NCI-H226 (cell line): ENCODE measurements at places on chromosomes 5 and 9.

DNA sequence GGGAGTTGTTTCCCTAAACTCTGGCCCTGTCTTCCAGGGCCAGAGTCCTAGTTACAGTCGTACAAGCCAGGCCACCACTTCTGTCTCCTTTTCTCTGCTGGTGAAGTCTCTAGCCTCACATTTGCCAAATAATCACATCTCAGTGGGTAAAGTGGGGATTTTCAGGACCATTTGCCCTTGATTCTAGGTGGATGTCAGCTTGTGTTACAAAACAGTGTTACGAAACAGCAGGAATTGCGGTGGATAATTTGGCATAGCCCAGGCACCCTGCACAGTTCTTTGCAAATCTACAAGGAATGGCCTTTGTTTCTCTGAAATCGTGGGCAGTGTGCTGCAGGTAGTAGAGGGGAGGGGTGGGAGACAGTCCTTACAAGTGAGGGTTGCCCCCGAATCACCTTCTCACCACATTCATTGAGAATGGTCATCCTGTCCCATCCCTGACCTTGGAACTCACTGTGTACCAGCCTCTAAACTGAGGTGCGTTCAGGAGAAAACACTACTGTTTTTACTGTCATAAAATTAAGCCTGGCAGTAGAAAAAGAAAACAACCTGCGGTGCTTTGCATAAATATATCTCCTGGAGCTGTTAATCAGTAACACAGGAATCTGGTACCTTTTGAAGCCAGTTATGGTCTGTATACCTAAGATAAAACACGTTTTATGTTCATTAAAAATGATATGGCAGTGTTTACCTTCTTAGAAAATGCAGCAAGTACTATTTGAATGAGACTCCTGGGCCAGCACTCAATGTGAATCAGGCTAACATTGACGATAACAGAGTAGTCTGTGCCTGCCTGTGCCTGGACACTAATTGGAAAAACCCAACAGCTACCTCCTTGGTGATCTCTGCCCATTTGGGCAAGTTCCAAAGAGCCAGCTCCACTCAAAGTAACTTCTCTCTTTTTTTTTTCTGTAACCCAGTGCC is 44.3 kb downstream of the CYSTM1 start:
- DNase-seq: peak; percentile 90

- DNase-seq: no peak
These were observed 1360.6 kb upstream of the ACO1 start for GRCh38 chr9:31023847-31024246.

GRCh38 chr5:72284559-72285423 is 35.2 kb downstream of the MRPS27 start:
- DNase-seq: no peak

- no peak for DNase-seq
These were observed 789 bp downstream of the COL27A1 start for GRCh38 chr9:114155995-114156656.

- DNase-seq: peak; percentile 55
These were observed 502 bp downstream of the NSD1 start for GRCh38 chr5:177133853-177134696.

GRCh38 chr5:150402229-150402773 is 10.4 kb downstream of the CD74 start:
- DNase-seq: no peak

- DNase-seq: no peak
These were observed 28.9 kb upstream of the GSN start for GRCh38 chr9:121239071-121239470.

GRCh38 chr9:3576328-3576727 is 50.5 kb upstream of the RFX3 start:
- no peak for DNase-seq

DNA sequence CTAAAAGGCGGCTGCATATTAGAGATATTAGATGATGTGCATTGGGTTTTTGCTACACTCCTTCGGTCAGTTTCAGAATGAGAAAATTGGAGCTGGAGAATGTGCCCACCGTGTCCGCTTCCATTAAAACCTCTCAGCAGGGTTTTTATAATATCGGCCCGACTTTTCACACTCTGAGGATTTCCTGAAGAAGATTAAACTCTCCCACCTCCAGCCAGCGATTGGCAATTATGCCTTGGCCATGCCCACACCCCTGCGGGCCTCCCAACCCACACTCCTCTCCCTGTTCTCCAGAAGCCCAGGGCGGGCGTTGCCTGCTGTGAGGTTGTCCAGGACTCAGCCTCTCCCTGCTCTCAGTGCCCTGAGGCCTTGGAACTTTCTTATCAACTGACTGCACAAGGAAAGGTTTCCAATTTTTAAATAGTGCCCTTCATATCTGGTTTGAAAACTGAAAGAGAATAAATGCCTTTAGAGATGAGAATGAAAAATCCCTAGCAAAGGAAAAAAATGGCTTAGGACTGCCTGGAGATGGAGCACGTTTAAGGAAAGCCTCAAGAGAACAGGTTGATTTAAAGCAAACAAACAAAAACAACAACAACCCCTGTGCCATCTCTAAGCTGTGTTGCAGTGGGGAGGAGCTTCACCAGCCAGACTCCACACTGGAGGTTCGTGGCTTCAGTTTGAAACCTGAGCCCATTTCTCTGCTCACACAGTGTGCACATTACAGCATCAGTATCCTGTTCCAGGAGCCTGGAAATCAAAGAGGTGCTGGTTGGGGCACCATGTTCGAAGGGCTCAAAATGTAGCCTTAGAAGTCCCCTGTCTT is 292.9 kb downstream of the NSG2 start:
- peak; percentile 41 for DNase-seq
